AG04449 (cell line): ENCODE measurements at places on chromosomes 12 and 14.

DNA sequence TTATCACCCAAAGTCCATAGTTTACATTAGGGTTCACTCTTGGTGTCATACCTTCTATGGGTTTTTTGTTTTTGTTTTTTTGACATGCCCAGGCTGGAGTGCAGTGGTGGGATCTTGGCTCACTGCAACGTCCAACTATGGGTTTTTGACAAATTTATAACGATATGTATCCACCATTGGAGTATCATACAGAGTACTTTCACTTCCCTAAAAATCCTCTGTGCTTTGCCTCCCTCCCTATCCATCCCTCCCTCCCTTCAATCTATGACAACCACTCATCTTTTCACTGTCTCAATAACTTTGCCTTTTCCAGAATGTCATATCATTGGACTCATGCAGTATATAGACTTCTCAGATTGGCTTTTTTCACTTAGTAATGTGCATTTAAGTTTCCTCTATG is 139.0 kb upstream of the CCDC198 start:
- no peak for DNase-seq

GRCh38 chr12:24015833-24016160 is 66.3 kb upstream of the SOX5 start:
- no peak for DNase-seq

DNA sequence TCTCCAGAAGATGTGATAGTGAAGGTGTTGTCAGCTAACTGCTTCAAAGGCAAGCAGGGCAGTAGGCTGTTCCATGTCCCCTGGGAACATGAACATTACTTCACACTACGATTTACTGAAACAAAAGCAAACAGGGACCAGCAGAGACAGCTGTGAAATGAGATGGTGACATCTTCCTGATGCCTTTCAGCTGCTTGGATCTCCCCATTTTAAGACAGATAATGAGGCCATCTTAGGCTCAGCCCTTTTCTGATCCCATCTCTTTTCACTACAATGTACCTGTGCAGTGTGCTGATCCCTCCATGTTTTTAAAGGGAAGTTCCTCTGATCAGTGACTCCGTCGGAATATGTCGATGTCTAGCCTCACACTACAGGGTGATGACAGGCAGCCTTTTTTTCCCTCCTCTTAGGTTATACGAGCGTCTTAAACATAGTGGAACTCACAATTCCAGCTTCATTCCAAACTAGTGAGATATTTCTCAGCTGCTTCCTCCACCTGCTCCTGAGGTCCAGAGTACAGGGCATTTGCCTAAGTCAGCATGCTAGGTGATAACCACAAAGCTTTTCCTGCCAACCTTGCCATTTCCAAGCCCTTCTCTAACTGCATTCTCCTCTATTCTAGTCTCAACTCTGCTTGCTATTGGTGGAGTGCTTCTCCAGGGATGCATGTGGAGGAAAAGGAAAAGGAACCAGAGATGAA is 87.6 kb upstream of the EGLN3 start:
- DNase-seq: no peak

DNA sequence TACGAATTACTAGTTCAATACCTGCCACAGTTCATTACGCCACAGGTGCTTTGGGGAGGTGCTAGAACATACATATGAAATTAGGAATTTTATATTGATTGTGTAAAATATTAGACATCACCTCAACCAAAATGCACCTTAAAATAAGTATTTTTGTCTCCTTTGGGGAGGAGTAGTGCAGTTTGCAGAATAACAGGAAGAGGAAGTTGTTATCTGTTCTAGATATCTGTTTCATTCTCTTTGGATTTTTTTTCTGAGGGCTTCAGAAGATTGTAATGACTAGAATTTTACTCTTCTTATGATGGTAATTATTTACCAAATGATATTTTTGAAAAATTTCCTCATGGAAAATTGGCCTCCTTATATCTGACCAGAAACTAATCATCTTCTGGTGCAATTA is 9.9 kb upstream of the GYS2 start:
- DNase-seq: no peak

GRCh38 chr14:90986510-90986909 is 73.9 kb downstream of the RPS6KA5 start:
- DNase-seq: no peak

DNA sequence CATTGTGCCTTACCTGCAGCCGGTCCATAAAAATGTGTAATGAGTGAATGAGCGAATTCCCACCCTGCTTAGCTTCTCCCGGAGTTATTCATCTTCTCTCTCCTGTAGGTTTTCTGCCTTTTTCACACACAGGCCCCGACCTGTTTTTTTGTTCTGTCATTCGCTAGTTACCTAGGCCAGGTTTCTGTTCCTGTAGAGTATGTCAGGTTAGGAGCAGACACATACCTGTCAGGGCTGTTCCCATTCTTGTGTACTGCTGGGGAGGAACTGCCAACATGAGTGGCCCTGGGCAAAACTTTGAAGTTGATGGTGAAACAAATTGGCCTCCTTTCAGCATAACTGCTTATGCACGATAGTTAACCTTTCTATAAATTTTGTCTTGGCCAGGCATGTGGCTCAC is 140.1 kb downstream of the SYNE2 start:
- no peak for DNase-seq

GRCh38 chr14:100067971-100068959 is 3.0 kb downstream of the EVL start:
- DNase-seq: no peak

GRCh38 chr14:104548802-104549535 is 30.6 kb upstream of the C14orf180 start:
- no peak for DNase-seq

- no peak for DNase-seq
Observed at GRCh38 chr14:22819151-22819988, 4.1 kb upstream of the SLC7A7 start.

- no peak for DNase-seq
Observed at GRCh38 chr14:44396226-44396625, 110.9 kb downstream of the FSCB start.

DNA sequence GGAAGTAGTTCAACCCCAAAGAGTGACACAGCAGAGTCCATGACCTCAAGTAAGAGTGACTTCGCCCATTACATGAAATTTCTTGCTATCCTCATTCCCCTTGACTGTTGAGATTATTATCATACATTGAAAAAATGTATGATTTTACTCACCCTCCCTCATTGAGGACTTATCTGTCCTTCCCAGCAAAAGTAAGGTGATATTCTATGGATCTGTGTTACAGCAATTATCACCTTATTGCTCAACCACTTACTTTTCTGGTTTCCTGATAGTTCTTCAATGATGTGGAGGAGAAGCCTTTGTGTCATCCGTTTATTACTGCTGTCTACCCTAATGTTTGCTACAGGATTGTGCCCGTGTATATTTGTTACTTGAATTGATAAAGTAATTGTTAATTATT is 306.2 kb downstream of the TRHDE start:
- no peak for DNase-seq
